ENCODE measurements at places on chromosomes 11 and 22.

DNA sequence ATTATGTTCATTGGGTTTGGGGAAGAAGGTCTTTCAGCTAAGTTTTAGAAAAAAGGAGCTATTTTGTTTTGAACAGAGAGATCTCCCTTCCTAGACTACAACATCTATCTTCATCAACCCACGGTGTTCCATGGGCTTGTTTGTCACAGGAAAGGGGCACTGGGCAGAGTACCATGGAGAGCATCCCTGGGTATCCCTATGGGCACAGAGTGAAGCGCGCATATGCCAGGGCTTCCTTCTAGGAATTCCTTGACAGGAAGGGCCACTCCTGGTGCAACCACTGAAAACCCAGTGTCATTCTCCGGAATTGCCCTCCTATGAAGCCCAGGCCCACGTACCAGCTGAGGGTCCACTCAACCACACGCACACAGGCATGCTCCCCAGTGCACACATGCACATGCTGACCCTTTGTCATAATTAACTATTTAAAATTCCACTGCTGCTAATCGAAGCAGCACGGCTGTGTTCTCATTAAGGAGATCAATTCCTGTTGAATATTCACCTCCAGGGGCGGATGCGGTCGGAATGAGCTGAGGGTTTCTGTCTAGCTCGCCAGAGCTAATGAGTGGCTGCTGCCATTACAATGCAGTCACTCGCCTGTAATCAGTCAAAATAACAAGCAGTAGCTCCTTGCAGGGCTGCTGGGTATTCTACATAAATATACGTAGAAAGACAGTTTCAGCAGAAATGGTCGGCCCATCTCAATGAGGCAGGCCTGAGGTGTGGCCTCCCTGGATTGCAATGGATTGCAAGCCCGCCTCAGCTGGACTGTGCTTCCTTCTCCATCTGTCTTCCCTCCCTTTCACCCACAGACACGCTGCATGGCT is 512.5 kb downstream of the OPCML start:
- no peak for DNase-seq

DNA sequence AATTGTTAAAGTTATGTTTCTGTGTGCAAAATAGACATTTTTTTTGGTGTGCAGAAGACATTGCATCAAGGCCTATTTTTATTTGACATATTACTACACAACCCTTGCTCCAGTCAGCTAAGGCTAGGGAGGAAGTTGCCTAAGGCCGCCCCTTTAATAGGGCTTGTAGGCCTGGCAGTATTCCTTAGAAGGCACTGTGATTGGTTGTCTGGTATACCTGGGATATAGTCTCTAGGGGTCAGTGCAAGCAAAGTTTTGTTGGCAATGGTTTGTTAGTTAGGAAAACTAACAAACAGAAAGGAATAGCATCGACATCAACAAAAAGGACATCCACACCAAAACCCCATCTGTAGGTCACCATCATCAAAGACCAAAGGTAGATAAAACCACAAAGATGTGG is 16.9 kb downstream of the CCDC15 start:
- no peak for DNase-seq

DNA sequence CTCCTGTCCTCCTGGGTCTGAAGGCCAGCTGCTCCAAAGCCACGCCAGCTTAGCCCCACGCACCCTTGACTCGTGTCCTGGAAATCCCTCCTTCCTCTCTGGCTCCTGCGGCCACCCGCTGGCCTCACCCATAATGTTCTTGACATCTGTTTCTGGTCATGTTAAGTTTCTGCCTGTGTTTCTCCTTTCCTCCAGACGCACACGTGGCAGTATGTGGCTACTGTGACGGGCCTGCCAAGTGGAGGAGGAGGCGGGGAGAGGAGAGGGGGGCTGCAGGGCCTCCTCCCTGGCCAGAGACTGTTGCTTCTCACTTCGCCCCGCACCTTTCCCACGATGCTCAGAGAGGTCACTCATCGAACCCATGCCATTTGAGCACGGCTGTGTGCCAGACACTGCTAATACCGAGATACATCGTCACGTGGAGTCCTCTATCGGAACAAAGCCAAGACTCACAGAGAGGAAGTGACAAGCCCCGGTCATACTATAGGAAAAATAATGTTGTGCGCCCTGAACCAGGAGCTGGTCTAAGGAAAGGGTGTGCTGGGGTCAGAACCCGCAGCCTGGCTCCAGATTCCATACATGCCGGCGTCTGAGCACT is 11.5 kb downstream of the C1QTNF6 start:
- DNase-seq: peak; percentile 66

DNA sequence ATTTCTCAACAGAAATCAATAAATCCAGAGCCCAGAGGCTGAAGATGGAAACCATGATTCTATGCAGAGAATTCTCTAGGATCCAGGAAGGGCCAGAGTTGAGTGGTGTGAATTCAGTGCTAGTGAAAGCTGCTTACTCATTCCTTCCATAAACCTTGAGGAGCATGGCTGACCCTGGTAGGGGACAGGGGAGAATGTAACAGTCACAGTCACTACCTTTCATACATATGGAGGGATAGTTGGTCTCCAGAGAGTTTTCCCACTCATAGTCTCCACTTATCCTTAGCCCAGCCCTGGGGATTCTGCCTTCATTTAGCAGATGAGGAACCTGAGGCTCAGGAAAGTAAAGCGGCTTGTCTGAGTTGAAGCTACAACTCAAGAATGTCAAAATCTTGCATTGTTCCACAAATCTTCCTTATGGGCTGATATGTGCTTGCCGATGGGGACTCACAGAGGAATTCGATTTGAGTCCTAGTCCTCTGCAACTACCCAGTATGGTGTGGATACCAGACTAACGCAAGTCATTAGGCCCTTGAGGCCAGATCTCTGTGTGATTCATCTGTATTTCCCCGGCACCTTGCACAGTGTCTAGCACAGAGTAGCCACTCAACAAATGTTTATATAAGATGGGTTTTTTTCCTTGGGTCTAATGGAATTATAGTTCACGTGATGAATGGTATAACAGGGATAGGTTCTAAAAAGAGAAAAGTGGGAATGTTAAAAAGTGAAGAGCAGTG is 3.7 kb upstream of the ANAPC15 start:
- no peak for DNase-seq

DNA sequence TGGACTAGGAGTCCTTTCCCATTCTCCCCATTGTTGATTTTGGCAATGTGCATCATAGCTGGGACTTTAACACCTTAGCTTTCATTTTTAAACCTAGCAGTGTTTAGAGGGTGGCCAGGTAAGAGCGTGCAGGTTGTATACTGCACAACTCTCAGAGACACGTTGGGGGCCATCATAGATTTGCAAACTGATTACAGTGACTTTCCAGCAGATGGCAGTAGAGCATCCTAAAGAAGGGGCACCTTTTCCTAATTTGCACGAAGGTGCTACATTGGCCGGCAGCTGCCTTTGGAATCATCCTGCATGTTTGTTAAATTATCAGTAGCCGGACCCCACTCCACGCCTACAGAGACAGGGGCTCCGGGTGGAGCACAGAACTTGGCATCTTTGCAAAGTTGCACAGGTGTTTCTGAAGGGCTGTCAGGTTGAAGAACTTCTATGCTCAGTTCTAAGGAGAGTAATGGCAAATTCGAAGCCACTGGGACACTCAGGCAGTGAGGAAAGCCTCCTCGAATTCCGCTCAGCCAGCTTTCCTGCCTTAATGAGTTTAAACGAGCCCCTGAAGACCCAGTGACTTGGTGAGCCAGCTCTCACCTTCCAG is 7.7 kb downstream of the LHFPL7 start:
- DNase-seq: no peak

- DNase-seq: no peak
Measured at GRCh38 chr11:83921447-83922192, 635.5 kb upstream of the CCDC90B start.

- no peak for DNase-seq
Measured at GRCh38 chr11:2886191-2886894, 768 bp upstream of the CDKN1C start.

GRCh38 chr11:11332141-11332710 is 20.8 kb downstream of the CSNK2A3 start:
- DNase-seq: no peak

- no peak for DNase-seq
Measured at GRCh38 chr11:64239662-64240434, 1.0 kb upstream of the FKBP2 start.

GRCh38 chr11:107675902-107676301 is 36.0 kb downstream of the SLN start:
- no peak for DNase-seq

- no peak for DNase-seq
Measured at GRCh38 chr11:110613197-110613918, 98.9 kb downstream of the ARHGAP20 start.

GRCh38 chr22:45889539-45890350 is 87.2 kb downstream of the WNT7B start:
- no peak for DNase-seq

- no peak for DNase-seq
Measured at GRCh38 chr11:2015025-2015424, 17.4 kb upstream of the H19 start.

DNA sequence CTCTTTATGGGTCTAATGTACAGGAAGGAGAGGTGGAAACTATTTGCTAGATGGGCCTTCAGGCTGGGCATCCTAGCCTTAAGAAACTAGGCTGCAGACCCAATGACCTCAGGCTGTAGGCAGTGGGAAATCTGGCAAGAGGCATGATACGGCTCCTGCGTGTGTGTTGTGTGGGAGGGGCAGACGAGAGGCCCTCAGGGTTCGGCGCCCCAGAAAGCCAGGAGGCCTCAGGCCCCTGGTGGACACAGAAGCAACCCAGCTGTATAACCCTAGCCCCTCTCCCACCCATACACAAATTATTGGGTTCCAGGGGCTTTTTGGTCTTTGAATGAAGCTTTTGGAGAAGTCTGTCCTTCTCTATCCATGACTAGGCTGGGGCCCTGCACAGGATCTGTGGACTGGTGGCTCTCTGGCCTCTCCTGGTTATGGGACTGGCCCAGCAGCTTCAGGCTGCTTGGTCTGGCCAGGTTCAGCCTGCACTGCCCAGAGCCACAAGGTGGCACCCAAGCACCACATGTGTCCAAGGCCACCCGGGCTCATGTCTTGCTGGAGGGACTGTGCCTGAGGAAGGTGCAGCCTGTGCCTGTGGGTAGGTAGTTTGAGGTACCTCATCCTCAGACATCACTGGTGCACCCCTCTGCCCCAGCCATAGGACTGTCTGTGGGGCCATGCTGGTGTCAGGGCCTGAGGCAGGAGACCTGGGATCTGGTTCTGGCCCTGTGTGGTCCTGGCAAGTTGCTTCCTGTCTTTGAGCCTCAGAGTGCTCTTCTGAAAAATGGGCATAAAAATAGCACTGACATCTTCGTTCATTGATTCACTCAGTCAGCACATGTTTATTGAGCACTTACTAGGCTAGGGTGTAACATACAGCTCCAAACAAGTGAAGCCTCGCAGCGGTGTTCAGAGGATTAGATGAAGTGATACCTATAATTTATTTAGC is 87.5 kb downstream of the RRM1 start:
- peak; percentile 72 for DNase-seq

DNA sequence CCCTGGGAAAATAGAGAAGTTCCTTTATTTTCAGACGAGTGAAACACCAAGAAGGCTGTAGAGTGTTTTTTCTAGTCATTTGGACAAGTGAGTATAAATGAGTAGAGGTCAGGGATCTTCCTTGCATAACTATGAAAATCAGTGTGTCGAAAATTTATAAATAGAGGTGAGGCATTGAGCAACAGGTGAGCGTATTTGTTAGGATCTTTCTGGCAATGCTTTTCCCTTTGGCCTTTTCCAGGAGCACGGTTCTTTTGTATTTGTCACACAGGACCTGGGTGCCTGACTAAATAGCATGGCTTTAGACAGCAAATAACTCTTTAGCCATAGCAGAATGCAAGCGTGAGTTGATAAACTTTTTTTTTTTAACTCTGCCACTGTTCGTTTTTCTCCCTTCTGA is 19.6 kb upstream of the ARHGAP42 start:
- no peak for DNase-seq

- DNase-seq: no peak
Measured at GRCh38 chr11:103279821-103280220, 170.6 kb downstream of the DYNC2H1 start.

- DNase-seq: no peak
Measured at GRCh38 chr11:84164728-84165127, 878.6 kb upstream of the CCDC90B start.

GRCh38 chr11:16857186-16857585 is 118.7 kb downstream of the C11orf58 start:
- DNase-seq: no peak

DNA sequence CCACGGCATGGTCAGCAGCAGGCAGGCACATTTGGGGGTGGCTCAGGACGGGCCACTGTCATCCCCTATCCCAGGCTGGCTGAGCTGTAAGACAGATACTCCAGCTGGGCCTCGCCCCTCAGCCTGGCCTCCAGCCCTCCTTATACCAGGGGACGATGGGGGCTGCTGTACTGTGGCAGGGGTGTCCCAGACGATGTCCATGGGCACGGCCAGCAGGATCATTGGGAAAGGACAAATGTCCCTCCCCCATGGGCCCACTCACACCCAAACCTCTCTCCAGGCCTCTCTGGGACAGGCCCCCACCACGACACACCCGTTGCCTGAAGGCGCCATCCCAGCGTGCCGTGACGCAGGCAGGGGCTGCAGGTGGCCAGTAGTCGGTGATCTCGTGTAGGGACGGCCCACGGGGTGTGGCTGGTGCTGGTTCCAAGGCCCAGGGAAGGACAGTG is 1.5 kb upstream of the IL17REL start:
- no peak for DNase-seq

DNA sequence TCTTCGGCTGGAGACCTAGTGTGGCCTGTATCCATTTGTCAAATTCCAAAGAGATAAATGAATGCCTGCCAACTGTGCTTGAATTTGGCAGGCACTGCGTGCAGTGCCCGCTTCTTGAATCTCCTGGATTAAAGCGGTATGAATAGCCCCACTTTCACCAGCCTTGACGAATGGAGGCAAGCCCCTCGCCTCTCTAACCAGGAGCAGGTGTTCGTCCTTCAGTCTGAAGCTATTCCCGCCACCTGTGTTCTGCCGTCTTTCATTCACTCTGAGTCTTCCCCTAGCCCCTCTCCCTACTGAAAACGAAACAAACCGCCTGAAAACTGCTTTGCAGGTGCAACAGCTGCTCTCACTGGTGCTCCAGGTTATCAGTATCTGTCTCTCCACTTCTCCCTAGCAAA is 11.2 kb downstream of the NLRP14 start:
- no peak for DNase-seq

- no peak for DNase-seq
Measured at GRCh38 chr22:22554587-22555284, 4.3 kb downstream of the PRAME start.

DNA sequence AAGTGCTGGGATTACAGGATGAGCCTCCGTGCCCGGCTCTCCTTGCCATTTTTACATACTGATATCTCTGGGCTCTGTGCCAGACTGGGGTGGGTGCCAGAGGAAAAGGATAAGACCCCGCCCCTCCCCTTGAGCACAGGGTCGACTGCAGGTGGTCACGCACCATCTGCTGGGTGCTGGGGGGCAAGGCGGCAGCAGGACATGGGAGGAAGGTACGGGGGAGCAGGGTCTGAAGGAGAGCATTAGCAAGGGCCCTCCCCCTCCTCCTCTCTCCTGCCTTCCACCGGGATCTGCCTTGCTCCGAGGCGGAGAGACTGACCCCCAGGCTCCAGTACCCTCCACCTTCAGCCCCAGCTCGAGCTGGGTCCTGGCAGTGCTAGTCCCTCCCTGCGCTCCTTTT is 9.7 kb upstream of the PGA3 start:
- no peak for DNase-seq

- no peak for DNase-seq
Measured at GRCh38 chr22:49946612-49947295, 13.8 kb upstream of the PIM3 start.

GRCh38 chr22:43342347-43343261 is 568 bp downstream of the SCUBE1 start:
- DNase-seq: no peak

All from Peyer's patch (tissue), 4 donors.